ENCODE measurements at places on chromosomes 1 and 21.

- DNase-seq = no peak
These were observed 111.1 kb downstream of the FNBP1L start for GRCh38 chr1:93559045-93559444.

DNA sequence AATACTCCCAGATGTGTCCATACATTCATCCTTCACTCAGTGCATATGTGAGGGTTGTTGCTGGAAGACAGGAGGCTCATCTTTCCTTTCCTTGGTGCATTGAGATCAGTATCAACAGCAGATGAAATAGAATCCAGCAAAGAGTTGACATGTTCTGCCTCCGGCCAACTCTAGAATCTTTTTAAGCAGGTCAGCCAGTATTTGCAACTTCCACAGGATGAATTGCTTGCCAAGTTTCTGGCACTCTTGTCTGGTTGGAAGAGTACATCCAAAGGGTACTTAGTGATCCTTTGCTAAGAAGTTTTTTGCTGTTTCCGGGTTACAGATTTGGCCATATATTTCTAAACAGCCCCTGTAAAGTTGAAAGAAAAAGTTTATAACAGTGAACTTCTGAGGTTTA lies 21.1 kb downstream of the SYNC start:
- DNase-seq = no peak

GRCh38 chr1:78570539-78570938 lies 49.7 kb upstream of the IFI44L start:
- no peak for DNase-seq

DNA sequence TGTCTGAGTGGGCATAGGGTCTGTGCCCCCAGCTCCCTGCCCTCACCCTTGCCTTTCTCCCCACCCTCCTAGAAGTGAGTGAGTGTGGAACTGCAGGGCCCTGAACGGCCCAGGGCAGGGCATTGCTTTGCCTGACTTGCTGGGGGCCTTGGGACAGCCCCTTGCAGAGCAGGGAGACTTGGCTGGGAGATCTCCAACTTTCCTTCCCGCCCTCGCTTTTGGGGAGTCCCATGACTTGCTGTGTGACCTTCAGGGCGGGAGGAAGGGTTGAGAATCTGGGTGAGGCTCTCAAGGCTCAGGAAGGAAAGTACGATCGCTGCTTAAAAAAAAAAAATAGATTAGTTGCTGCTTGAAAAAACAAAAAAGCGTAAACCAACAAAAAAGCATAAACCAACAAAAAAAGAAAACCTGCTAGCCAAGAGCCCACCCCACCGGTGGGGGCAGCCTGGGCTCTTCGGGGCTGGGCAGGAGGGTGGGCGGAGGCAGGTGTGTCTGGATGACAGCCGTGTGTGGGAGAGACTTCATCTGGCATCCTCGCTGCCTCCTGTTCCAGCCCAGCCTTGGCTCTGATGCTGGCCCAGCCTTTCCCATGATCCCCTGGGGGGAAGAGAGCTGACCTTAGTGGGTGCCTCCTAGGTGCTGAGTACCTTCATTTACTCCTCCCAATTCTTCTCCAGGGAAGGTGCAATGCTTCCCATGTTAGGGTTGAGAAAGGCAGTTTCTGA lies 6.5 kb downstream of the NBL1 start:
- no peak for DNase-seq

DNA sequence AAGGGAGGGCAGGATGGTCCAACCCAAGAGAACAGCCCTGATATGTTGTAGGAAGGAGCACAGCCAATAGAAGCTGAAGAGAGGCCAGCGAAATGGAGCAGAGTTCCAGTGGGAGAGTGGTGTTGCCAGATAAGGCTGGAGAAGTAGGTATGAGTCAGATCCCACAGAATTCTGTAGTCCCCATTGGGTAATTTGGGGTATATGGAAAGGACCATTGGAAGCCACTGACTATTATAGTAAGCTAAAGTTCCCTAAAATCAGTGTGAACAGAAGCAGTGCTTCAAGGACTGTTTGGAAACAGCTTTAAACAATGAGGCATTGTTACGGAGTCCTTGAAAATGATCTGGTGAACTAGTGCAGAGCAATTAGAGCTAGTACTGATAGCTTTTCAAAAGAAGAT lies 63.0 kb downstream of the DISP1 start:
- no peak for DNase-seq

DNA sequence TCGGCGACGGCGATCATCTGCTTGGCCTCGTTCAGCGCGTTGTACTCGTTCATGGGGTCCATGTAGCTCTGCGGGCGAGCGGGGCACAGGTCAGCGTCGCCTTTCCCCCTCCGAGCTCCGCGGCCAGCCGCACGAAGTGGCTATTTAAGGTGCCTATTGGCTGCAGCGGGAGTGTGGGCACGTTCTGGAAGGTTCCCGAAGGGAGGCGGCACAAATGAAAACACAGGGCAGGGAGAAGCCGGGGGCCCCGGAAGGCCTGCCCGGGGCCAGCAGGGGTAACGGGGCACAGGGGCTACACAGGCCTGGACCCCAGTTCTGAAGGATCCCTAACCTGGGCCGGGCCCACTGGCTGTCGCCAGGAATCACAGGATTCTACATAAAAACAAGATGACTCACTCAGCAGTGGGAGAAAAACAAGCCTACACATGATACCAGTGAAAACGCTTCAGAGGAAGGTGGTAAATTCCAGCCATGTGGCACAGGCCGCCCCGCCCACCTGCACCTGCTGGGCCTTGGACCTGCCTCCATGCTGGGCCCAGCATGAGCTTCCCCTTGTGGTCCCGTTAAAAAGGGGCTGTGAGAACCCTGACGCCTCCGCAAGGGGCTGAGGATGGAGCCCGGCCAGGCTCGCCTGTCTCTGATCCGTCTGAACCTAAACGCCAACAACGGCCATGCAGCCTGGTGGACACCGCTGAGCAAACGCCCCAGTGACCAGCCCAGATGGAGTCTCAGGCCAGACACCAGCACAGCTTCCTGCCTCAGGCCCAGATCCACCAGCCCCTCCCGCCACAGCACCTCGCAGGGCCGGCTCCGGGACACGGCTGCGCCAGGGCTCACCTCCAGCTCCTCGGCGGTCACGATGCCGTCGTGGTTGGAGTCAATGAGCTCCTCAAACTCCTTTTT lies 3.9 kb upstream of the TNFRSF4 start:
- DNase-seq = no peak

DNA sequence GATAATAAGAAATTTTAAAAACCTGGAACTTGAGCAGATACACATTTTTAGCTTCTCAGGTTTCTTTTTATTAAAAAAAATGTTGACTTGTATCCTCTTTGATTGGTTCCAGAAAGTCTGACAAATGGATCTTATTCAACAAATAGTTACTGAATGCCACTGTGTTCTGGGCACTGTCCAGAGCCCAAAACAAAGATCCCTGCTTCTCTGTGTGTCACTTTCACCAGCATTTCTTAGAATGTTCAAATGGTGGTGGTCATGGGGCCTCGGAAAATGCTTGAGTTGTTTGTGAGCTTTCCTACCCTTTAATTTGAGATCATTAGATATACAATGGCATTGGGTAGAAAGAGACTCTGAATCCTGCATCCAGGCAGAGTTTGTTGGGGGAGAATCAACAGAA lies 19.9 kb downstream of the ACTN2 start:
- DNase-seq = no peak

- no peak for DNase-seq
These were observed 22.1 kb downstream of the HSPG2 start for GRCh38 chr1:21914880-21915640.

DNA sequence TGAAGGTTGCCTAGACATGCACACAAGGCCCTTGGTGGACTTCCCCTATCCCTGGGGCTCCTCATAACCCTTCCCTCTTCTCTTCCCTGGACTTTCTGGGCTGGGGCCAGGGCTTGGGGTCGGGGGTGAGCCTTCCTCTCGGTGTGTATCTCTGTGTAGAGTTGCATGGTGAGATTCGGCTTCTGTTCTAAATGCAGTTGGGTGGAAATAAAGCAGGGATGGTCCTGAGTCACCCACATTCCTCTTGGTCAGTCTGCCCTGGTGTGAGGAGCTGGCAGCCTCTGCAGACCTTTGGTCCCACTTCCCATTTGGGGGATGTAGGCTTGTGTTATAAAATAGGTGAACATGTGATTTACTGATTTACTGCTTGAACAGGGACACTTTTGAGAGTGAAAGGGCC lies 38.0 kb downstream of the ADARB1 start:
- DNase-seq = no peak

- DNase-seq = no peak
These were observed 1.5 kb downstream of the TMEM63A start for GRCh38 chr1:225880636-225881035.

DNA sequence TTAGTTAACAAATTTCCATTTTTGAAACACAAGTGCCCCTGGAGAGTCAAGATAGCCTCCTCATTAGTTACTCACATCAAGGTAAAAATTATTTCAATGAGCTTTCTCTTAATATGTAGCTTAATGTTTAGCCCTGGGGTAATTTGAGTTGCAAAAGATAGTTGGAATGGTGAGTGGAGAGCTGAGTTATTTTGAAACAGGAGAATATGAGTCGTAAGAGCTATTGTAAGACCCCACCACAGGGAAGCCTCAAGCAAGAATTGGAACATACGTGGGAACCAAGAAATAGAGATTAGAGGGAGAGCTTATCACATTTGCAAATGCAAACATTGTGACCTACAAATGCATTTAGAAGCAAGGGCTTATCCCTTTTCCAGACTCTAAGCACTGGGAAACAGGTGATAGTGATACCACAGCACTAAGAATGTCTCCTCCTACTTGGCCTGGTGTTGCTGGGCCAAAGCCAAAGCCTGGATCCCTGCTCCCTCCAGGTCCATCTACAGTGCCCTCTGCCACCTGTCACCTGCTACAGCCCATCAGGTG lies 635.1 kb downstream of the PTPRC start:
- no peak for DNase-seq

GRCh38 chr1:229035748-229036082 lies 235.2 kb upstream of the RAB4A start:
- DNase-seq = no peak

GRCh38 chr1:117843791-117844190 lies 85.6 kb downstream of the GDAP2 start:
- no peak for DNase-seq

GRCh38 chr1:59427155-59427554 lies 130.3 kb downstream of the FGGY start:
- DNase-seq = no peak

DNA sequence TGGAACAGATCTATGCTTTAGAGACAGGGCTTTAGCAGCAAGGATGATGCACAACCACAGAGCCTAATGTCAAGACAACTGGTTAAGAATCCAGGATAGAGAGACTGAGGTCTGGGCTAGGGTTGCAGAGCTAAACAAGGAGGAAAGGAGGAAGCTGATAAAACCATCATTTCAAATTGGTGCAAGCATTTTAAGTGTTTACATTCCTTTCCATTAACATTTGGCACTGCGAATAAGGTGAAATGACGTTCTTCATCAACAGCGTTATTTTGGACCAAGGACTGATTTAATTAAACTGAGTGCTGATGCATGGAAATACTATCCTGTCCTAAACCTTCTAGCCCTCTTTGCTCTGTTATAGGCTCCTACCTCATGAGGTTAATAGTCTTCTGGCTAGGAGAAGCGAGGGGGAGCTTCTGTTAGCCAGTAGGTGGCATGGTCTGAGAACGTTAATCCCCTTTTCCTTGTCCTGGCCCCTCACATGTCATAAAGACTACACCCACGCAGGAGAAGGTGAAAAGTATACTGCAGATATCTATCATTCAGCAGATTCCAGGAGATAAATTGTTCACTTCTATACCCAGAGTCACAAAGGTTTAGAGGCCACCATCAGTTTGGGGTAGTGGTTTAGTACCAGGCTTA lies 7.6 kb upstream of the C1orf21 start:
- DNase-seq = no peak

DNA sequence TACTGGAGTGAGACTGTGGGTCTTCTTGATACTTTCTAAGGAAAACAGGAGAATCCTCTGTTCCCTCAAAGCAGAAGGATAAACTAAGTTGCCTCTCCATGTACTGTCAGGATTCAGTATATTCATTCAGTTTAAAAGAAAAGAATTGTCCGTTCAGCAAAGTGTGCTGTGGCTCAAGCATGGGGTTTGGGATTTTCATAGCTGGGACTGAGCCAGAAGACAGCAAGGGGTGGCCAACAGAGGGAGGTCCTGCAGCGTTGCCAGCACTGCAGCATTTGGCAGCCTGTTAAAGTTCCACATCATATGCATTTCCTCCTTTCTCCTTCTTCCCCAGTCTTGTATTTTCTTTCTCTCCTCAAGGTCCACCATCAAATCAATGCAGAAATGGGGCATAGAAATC lies 75.1 kb downstream of the DTL start:
- DNase-seq = no peak

DNA sequence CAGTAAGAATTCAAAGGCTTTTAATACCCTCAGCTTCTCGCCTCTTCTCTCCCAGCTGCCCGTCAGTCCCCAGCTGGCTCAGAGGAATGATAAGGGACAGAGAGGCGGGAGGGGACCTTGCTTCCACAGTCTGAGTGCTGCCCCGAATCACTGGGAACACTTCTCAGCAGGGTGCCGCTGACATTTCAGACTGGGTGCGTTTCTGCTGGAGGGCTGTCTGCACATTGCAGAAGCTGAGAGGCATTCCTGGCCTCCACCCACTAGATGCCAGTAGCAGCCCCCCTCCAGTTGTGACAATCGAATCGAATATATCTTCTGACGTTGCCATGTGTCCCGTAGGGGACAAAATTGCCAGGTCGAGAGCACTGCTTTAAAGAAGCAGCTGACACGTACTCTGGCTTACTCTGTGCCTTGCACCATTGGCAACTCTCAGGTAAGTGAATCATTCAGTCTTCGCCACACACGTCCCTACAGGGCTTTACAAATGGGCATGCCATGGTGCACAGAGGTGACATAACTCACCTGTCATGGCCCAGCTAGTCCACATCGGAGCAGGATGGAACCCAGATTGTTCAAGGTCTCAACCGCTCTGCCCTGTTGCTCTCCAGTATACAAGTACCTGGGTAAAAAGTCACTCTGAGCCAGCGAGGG lies 23.9 kb downstream of the CTNNBIP1 start:
- no peak for DNase-seq

DNA sequence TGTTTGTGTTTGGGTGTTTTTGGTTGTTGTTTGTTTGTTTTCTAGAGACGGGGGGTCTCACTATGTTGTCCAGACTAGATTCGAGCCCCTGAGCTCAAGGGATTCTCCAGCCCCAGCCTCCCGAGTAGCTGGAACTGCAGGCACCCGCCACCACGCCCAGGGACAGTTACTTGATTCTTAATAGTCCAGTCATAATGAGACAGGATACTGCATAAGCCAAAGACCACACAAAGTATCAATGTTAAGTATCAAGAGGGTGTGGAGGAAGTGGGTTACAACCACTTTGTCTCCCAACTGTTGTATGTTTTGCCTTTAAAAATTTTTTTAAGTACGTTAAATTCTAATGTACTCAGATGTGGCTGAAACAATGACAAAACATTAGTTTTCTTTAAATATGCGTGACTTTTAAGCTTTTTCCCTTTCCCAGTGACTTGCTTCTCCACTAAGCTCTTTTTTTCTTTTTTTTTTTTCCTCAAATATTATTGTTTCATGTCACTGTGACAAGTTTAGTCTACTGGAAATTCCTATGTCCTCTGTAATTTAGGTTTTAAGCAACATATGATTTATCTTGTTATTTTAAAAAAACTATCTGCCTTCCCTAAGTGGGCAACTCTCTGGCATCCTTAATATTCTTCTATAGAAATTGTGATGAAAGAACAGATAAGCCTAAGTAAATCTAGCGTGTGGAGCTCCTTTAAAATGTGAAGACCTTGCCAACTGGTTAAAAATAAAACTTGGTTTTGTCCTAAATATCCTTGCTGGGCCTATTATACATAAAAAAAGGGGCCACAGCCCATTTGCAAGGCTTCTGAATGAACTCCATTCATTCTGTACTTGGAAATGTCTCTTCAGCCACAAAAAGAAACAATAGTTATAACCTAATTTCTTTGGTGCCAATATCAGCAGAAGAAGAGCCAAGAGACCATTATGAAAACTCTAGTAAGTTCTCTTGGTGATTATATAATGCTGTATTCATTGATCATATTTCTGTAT lies 56.2 kb upstream of the DPH5 start:
- no peak for DNase-seq

All from stimulated activated CD4-positive, alpha-beta T cell treated with anti-CD3 and anti-CD28 coated beads, Interleukin-1b, Interleukin-23, amount 100 ng/mL, for 1 hour (primary cell).